Pericardium fibroblast (primary cell): ENCODE measurements at places on chromosomes 3 and 15. TPM values are rescaled to one million over a fixed set of nuclear protein-coding genes. Genes with fewer than 3 reads are reported as not detected.

MNS1 gene
- 1.1 and 1.7 TPM in 2 replicates for total RNA-seq

GP9 gene
- not detected in 2 replicates for total RNA-seq

LMAN1L gene
- total RNA-seq: 0.23 TPM in 1 of 2 replicates, not detected in the other

IL5RA gene
- total RNA-seq: not detected in 2 replicates

DAPK2 gene
- total RNA-seq: 2.3 and 3.0 TPM in 2 replicates

CRELD1 gene
- total RNA-seq: 11.2 and 35.9 TPM in 2 replicates
